Lower lobe of right lung (tissue), 2 donors: ENCODE measurements at places on chromosomes 1 and 21.

DNA sequence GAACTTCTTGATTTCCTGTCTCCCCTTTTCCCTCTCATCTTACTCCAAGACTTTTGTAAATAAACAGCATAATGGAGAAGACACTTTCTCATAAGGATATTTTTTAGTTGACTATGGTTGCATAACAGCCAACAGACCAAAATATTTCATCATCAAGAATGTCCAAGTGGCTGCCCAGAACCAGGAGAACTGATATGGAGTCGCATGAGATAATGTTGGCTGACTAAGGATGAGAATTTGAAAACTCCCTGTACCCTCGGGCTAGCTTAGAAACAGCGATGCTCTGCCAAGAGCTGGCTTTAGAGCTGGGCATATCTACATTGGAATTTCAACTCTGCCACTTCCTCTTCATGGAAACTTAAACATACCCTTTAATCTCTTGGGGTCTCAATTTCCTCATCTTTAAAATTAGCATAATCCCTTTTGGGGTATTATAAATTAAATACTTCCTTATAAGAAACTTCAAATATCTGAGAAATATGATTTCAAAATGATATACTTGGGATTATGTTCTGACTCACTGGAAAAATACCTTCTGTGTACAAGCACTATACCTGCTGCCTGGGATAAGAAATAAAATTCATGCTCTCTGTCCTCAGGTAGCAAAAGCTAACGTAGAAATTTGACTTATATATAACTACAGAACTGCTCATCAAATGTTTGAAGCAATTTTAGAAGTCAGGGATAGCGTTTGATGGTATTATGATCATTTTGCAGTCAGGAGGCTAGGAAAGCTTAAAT lies 777.3 kb downstream of the LTN1 start:
- no peak for DNase-seq

- no peak for DNase-seq
Measured at GRCh38 chr1:96962751-96963211, 241.2 kb downstream of the PTBP2 start.

GRCh38 chr1:220818421-220819173 lies 31.9 kb downstream of the MTARC1 start:
- DNase-seq: no peak

DNA sequence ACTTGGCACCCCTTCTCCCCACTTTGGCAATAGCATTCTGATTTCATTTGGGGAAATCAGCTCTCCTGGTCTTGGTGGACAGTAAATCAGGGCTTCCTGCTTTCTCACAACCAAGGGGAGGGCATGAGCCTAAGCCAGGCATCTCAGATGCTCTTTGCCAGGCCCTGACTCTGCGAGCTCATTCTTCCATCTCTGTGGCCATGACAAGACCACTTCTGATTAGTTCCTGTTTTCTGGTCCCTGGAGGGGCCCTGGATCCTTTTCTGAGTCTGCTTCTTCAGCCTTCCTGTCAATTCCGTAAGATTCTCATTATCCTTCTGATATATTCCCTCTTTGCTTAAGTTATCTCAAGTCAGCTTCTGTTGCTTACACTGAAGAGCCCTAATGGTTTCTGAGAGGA lies 210.4 kb downstream of the HIVEP3 start:
- DNase-seq: no peak

DNA sequence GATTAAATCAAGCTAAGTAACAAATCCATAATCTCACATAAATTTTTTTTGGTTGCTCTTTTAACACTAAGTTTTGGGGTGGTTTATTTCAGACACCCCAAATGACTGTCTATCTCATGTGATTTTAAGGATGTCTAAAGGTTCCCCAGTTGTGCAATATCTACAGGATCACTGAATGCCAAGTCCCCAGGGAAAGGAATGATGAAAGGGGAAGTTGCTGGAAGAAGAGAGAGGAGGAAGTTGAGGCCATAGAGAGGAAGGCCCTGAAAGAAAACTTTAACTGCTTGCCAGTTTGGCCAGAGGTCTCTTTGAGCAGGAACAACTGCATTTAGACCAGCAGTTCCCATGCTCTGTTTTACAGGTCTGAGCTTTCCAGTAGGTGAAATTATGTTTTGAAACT lies 27.5 kb upstream of the SLC19A2 start:
- no peak for DNase-seq

DNA sequence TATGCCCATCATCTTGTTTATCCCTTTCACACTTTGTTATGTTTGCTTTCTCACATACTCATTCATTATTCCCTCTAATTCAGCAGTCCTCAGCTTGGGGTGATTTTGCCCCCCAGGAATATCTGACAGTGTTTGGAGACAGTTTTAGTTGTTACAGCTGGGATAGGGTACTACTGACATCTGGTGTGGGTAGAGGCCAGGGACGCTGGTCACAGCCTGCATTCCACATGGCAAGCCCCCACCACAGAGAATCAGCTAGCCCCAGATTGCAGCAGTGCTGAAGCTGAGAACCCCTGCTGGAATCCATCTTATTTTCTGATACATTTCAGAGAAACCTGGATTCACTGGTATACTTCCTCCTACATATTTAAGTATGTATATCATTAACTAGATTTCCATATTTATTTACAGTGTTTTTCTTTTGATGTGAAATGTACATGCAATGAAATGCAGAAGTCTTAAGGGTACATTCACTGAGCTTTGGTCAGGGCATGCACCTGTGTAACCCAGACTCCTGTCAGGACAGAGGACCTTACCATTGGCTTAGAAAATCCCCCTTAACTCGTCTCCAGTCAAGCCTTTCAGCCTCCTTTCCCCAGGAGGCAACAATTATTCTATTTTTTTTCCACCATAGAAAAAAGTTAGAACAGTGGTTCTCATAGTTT lies 68.3 kb downstream of the KIF26B start:
- DNase-seq: no peak

DNA sequence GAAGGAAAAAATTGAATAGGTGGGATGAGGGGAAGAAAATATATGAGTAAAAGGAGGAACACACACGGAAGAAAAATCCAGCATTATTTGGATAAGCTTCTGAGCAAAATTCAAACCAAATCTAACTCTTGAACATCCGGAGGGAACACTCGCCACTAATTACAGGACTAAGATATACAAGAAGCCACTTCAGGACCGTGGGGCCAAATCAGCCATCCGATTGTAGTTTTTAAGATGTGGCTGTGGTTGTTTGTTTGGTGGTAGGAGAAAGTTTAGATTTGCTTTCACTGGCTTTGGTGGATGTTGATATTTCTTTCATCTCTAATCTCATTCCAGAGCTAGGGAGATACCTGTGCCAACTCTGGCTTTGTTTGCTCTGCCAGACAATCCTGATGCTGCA lies 43.7 kb upstream of the ADAMTS1 start:
- no peak for DNase-seq

- peak; percentile 65 for DNase-seq
Measured at GRCh38 chr1:180954005-180954800, 41.5 kb downstream of the KIAA1614 start.

DNA sequence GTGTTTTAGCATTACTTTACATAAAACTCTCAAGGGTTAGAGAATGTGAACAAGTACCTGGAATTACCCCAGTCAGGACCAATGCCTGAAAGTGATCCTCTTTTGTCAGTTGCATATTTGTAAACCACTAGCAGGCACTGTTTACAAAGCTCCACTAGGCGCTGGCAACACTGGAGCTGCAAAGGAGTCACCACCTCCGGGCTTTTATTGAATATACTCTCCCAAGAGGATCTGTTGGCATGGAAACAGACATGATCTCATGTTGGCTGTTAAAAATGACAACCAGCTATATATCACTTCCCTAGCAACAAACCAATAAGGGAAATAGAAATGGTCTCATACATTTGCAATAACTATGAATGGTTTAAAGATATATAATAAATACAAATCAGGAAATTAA lies 116.0 kb downstream of the TTLL7 start:
- DNase-seq: peak; percentile 46

DNA sequence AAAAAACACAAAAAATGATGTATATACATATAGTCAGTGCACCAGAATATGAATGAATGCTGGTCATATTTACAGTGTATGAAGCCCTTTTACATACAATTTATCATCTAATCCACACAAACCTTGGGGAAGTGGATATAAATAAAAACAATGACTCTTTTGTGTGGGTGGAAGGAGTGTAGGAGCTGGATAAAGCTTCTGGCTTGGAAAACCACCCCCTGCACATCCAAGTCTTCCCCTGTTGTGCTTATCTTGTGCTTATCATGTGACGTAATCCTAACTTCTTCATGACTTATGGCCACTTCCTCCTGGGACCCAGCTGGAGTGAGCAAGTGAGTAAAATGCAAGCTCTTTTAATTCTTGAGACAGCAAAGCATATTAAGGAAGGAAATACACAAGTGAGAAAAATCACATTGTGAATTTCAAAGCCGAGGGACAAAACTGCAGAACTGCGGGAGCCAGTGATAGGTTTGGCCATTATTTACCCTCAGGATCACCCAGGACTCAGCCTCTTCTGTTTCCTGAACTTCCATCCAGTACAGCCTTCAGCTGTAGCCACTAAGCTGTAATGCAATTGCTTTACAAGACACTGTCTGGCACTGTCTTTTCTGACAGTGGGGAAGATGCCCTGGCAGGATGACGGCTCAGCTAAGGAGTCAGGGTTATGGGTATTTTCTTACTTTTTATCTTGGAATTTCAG lies 104.0 kb upstream of the PPM1J start:
- no peak for DNase-seq
